Glutamatergic neuron (in vitro differentiated cells): ENCODE measurements at places on chromosomes 3 and 15. TPM values are rescaled to one million over a fixed set of nuclear protein-coding genes. Genes with fewer than 3 reads are reported as not detected.

RBP2 gene
- total RNA-seq = not detected

SH3GL3 gene
- total RNA-seq = 2.8 TPM

INO80 gene
- 20.4 TPM for total RNA-seq

ACAD9 gene
- total RNA-seq = 44.1 TPM

C3orf70 gene
- 44.5 TPM for total RNA-seq

CHRM5 gene
- total RNA-seq = not detected

ZNF501 gene
- 6.2 TPM for total RNA-seq

BHLHE40 gene
- total RNA-seq = 0.22 TPM

ACSBG1 gene
- not detected for total RNA-seq

TRPM1 gene
- total RNA-seq = not detected

SYNPR gene
- 6.1 TPM for total RNA-seq

CSTA gene
- not detected for total RNA-seq

ASB14 gene
- total RNA-seq = not detected

GNL3 gene
- 75.2 TPM for total RNA-seq

POPDC2 gene
- total RNA-seq = 1.4 TPM

BNIP2 gene
- 70.2 TPM for total RNA-seq

WDR93 gene
- total RNA-seq = not detected

ARPC4 gene
- total RNA-seq = 164 TPM

HDC gene
- not detected for total RNA-seq

WDR72 gene
- 1.1 TPM for total RNA-seq

ABHD17C gene
- 6.8 TPM for total RNA-seq

CDHR4 gene
- total RNA-seq = not detected

EBLN2 gene
- 5.7 TPM for total RNA-seq

RAB6B gene
- total RNA-seq = 222 TPM

RNF123 gene
- total RNA-seq = 56.6 TPM

DCUN1D1 gene
- total RNA-seq = 31.2 TPM

GP5 gene
- total RNA-seq = 0.15 TPM

MCF2L2 gene
- 18.1 TPM for total RNA-seq

RSRC1 gene
- 93.9 TPM for total RNA-seq

ALAS1 gene
- total RNA-seq = 41.7 TPM

DPH3 gene
- 30.5 TPM for total RNA-seq

SLC6A20 gene
- total RNA-seq = not detected

PLA2G4D gene
- not detected for total RNA-seq

ANKUB1 gene
- not detected for total RNA-seq

CKMT1B gene
- total RNA-seq = 18.8 TPM

ZNF717 gene
- 4.7 TPM for total RNA-seq
